ENCODE measurements at places on chromosomes 16 and 17.

GRCh38 chr17:65041518-65041917 is 15.0 kb downstream of the GNA13 start:
- DNase-seq = peak; percentile 33

GRCh38 chr16:48745541-48745940 is 135.6 kb upstream of the N4BP1 start:
- DNase-seq = no peak

DNA sequence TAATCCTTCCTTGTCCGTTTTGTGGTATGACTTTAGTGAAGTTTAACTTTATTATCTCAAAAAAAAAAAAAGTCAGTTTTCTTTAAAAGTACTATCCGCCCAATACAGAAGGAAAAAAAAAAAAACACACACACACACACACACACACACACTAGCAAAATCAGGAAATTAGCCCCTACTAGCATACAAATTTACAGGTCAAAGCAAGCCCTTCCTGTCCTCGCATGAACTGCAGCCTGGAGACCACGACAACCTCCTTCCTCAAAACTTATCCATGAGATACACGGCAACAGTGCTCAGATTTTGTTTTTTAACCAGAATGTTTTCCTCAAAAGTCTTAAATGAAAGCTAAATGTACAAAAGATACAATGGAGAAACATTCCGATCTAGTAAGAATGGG is 16.2 kb downstream of the NCOR1 start:
- DNase-seq = no peak

DNA sequence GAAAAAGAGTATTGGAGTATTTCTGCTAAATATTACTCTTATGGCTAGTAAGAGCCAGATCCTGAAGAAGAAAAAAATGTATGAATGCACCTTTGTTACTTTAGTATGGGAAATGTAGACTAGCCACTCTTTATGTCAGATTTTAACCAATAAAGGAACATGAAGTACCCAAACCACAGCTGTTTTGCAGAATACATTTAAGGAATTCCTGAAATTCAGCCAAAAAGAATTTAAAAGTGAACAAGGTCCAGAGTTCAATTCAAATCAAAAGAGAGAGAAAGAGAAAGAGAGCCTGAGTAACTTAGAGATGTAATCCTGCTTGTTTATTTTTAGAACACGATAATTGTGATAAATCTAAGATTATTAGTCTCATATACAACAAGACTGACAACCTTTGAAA is 1.2 kb downstream of the KCNJ16 start:
- DNase-seq = no peak

- DNase-seq = no peak
Observed at GRCh38 chr17:61232871-61233270, 166.8 kb upstream of the TBX2 start.

Data from CD4-positive, alpha-beta T cell treated with Interleukin-4 for 4 hours (primary cell).